HL-60 (cell line): ENCODE measurements at places on chromosomes 16 and 17.
A peak's percentile ranks its signal among the peaks of the same experiment; 100 is the strongest.

DNA sequence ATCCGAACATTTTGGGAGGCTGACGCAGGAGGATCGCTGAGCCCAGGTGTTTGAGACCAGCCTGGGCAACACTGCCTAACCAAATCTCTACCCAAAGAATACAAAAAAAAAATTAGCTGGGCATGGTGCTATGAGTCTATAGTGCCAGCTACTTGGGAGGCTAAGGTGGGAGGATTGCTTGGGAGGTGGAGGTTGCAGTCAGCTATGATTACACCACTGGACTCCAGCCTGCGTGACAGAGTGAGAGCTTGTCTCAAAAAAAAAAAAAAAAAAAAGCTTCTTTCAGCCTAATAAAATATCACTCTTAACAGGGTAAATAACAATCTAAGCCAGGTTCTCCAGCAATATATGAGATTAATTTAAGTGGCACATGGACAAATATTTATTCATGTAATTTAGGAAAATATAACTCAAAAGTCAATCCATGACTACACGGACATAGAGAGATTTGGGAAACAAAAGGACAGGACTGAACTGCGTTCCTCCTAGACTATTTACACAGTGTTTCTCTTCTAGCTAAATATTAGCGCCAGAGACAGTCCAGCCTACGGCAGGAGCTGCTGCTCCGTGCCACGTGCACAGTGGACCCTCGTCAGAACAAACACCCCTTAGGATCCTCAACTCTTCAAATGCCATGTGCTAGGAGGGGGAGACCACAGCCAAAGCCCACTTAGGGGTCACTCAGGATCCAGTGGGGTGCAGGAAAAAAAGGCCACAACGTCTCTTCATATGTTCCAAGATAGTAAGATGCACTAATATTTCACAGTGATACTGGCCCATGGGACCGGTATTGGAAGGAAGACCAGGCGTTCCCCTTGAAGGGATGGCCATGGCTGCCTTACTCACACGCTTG lies 8.7 kb downstream of the USP36 start:
- DNase-seq, result no peak

- no peak for DNase-seq
These were observed 107.6 kb downstream of the SPACA3 start for GRCh38 chr17:33099252-33099651.

GRCh38 chr17:33522623-33523022 lies 229.5 kb upstream of the ASIC2 start:
- DNase-seq, result no peak

DNA sequence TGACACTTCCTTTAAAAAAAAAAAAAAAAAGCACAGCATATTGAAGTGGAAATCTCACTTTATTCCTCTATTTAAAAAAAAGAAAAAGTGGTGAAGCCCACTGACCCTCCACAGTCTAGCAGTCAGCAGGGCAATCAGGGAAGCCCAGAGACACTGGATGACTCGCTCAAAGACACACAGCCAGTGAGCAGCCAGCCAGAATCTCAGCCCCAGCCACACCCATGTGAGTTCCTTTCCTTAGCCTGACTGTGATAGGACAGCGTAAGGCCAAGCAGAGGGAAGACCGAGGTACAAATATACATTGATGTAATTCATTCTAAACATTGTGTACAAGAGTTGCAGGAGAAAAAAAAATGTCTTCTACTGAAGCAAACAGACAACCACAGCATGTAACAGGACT lies 22.5 kb downstream of the XPO6 start:
- DNase-seq, result no peak

DNA sequence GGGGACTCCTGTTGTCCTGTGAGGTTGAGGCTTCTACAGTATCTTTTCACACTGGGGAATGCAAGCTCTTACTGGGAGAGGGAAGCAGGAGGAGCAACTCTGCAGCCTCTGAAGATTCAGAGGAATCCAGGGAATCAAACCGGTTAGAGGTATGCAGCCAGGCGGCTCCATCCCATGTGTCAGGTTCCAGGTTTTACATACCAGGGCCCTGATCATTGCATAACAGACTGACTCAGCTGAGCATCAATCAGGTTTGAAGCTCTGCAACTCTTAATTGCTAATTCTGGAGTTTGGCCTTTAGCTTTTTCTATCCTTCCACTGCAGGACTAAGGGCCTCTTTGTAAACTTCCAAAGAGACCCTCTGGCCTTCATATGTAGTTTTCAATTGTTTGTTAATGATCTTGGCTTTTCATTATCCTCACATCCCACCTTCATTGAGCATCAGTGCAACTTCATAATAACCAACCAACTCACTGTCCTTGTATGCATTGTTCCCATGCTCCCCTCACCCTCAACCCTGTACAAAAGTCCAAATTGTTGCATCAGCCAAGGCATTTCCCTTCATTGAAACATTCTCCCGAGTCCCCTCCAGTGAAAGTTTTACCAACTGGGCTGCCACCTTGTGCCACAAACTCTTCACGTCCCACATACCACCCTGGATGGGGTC lies 59.7 kb upstream of the DHX40 start:
- no peak for DNase-seq

DNA sequence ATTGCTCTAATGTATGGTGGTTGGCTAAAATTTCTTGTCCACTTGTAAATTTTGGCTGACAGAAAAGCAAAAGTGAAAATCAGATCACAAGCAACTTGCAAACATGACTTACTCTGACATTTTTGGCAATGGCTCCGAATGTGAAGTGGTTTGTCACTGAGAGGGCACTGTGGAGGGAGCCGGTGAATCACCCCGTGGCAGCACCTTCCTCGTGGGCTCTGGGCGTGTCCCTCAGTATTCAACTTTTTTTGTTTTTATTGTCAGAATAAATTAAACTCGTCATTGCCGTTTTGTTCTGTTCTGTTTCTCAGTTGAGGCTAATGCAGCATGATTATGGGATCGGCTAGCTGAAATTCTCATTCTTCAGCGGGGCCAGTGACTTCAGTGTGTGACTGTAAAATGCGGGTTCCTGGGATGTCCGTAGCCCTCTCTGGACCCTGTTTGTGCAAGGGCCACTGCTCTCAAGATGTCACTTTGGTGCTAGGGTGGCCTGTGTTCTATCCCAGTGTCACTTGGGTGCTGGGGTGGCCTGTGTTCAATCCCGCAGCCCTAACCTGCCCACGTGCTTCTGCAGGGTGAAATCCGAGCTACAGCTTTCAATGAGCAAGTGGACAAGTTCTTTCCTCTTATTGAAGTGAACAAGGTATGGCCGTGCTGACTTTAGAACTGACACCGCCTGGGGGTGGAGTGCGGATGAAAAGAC lies 48.8 kb downstream of the RPA1 start:
- DNase-seq, result no peak

GRCh38 chr16:27230562-27231001 lies 27.3 kb downstream of the KDM8 start:
- DNase-seq, result peak; percentile 78

- DNase-seq, result no peak
These were observed 113.5 kb downstream of the CLEC16A start for GRCh38 chr16:11057711-11058345.

GRCh38 chr17:49881054-49881402 lies 33.2 kb upstream of the TAC4 start:
- DNase-seq, result no peak

DNA sequence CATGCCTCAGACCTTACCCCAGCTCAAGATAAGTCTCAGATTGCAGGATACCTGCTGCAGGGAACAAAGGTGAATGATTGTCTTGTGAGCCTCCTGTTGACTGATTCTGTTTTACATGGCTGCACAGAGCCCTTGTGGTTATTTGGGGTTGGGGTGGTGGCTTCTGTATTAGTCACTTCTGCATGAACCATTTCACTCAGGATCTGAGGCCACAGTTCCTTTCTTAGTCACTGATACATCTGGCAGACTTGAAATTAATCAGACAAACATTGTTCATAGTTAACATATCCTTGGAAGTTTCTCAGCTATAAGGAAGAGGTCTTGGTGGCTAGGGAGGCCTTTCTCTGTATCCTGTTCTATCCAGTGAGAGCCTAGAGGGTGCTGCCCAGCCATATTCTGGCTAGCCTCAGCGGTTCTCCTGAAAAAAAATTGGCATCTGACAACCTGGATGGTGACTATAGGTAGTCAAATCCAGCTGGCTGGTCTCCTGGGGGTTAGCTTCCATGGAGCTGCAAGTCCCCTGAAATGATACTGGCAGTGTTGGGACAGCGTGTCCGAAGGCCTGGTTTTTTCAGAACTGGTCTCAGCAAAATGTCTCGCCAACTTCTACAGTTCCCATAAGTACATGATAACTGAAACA lies 8.4 kb upstream of the PLK1 start:
- no peak for DNase-seq

DNA sequence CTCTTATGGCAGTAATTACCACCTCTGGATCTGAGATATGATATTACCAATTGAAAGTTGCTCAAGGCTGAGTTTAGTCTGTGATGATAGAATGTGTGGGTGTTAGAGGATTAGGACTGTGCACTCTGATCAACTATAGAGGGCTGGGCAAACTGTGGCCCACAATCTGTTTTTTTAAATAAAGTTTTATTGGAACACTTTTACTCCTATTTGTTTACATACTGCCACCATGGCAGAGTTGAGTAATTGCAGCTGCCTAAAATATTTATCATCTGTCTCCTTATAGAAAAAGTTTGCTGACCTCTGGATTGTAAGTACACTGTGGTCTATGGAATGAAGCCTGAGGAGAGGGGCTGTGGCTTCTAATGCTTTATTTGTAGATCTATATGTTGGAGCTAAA lies 71.5 kb upstream of the N4BP1 start:
- no peak for DNase-seq

DNA sequence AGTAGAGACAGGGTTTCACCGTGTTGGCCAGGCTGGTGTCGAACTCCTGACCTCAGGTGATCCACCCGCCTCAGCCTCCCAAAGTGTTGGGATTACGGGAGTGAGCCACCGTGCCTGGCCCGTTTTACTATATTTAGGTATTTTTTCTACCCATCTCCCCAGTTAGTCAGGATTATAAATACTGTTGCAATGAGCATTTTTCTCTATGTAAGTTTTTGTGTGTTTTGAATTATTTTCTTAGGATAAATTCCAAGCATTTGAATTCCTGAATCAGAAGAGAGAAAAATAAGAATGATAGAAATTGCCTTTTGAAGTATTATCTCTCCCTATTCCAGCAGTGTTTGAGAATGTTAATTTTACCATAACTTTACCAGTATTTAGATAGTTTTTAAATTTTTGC lies 36.6 kb downstream of the KIAA0513 start:
- DNase-seq, result no peak

- DNase-seq, result peak; percentile 95
These were observed 3.9 kb downstream of the MIF4GD start for GRCh38 chr17:75267153-75267410.

DNA sequence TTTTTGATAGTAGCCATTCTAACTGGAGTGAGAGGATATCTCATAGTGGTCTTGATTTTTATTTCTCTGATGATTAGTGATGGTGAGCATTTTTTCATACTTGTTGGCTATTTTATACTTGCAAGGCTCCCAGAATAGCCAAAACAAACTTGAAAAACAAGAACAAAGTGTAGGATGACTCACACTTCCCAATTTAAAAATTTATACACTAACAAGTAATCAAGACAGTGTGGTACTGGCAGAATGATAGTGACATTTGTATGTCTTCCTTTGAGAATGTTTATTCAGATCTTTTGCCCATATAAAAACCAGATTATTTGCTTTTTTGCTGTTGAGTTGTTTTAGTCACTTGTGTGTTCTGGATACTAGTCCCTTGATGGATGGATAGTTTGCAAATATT lies 17.8 kb downstream of the SPECC1 start:
- DNase-seq, result no peak

- DNase-seq, result no peak
These were observed 14.9 kb upstream of the RBFOX3 start for GRCh38 chr17:79625706-79626105.
